SW 1271 (cell line): ENCODE measurements at places on chromosomes 12 and 14.

- peak; percentile 20 for DNase-seq
Measured at GRCh38 chr12:18250313-18250916, 10.9 kb upstream of the PIK3C2G start.

DNA sequence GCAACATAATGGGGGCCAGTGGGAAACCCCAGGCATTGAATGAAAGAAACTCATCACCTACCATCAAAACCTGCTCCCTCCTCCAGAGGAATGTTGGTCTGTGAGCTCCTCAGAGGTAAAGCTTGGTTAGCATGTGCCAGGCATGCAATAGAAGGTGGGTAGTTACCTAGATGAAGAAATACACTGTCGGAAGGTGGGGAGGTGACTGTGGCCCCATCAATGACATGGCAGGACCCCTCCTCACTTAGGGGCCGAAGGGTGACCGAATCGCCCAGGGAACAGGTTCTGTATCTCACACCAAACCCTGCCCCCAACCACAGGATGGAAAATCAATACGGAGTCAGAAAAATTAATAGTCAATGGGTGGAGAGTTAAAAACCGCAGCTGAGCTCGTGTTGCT lies 135.6 kb downstream of the BCL11B start:
- DNase-seq, result no peak

GRCh38 chr12:67634303-67634761 lies 14.2 kb upstream of the DYRK2 start:
- no peak for DNase-seq

- DNase-seq, result no peak
Measured at GRCh38 chr14:89249065-89249695, 167.9 kb downstream of the FOXN3 start.

DNA sequence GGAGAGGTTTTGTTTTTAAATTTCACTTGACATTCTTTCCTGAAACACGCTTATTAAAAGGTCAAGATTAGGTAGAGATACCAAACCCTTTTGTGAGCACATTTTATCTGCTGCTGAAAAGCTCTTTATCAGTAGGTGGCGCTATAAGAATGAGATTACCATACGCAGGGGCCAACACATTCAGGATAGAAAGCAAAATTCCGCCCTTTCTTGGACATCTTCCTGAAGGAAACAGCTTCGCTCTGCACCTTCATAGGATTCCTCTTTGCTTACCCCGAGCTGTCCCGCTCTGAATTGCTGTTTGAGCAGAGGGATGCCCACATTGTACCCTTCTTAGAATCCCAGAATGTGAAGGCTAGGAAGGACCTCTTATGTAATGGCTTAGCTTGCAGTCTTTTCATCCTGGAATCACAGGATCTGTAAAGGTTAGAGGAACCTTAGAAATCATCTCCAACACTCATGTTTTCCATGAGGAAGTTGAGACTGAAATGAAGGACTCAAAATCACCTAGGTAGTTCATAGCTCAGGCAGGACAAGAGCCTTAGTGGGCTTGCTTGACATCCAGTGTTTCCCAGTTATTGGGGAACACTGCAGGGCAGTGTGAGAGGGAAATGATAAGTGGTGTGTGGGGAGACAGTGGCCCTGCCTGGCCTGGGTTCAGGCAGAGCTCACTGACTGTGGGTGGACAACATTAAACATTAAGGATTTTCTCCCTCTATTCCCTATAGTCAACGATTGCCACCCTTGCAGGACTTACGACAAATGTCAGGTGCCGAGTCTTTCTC lies 38.7 kb upstream of the CRY1 start:
- DNase-seq, result peak; percentile 56

DNA sequence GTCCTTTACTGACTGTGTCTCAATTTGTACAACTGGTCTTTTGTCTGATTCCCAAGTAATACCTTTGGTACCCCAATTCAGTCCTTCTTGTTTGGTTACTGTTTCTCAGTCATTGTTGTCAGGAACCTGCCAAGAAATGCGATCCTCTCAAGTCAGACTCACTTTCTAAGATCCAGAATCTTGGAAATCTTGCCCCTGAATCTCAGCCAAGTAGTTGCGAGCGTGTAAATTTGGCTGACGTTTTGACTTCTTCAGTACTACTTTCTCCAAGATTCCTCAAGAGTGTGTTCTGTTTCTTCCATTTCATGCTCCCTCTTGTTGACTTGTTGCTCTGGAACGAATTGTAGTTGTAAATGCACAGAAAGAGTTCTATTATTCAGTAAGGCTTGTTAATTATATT lies 114.0 kb downstream of the MSRB3 start:
- no peak for DNase-seq

DNA sequence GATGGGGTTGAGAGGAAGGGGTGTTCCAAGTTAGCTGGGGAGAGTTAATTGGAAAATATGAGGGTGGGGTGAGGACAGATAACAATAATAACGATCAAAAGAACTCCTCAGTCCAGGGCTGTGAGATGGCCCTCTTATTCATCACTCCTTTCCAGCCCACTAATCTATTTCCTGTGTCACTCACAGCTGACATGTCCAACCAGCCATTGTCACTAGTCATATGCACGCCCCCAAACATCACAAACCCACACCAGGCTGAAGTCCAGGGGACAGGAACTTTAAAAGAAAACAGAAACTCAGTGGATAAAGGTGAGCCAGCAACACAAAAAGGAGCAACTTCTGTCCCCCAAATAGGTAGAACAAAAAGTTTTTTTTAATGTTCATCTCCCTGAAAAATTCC lies 911 bp downstream of the CALCOCO1 start:
- DNase-seq, result no peak

GRCh38 chr12:109137055-109137454 lies 20.7 kb downstream of the ACACB start:
- no peak for DNase-seq

DNA sequence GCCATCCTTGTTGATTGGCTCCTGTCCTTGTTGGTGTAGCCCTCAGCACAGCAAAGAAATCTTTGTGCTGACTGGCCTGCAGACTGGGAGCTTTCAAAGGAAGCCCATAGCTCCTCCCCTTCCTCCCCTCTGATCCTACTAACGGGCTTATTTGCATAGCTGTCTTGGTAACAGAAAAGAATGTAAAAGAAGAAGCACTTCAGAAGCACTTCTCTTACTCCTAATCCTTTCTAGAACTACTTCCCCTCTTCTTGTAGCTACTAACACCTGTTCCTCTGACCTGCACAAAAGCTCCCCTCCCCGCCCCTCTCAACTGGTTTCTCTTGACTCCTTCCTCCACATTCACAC lies 14.3 kb upstream of the RIC8B start:
- DNase-seq, result no peak

DNA sequence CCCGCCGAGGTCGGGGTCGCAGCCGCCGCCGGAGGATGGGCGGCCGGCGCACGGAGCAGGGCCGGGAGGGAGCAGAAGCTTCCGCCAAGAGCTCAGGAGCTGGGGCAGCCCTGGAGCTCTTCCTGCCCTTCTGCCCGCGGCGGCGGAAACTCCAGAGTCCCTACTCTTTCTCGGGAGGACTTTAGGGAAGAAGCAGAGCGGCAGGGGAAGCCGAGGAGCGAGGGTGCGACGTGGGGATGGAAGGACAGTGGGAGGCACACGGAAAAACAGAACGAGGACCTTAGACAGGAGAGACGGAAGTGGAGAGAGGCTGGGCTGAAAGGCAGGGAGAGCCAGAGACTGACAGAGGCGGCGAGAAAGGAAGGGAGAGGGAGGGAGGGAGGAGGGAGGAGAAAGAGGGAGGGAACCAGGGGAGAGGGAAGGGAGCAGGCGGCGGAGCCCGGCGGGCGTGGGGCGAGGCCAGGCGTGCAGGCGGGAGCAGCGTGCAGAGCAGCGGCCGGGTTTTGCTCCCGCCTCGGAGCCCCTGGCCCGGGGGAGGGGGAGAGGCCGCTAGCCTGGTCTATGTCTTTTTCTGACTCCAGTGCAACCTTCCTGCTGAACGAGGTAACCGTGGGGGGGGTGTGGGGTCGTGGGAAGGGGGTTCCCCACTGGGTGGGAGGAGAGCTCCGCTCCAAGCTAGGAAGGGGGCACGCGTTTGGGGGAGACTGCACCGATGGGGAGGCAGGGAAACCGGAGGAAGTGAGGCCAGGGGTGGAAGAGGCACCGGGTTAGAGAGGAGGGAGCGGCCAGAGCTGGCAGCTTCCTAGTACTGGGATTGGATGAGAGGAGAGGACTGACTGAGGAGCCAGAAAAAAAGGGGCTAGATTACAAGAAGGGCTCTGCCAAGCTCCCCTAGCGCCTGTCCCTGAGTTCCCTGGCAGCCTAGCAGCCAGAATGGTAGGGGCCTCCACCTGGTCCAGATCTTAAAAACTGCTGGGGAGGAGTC lies 2.9 kb upstream of the CACNB3 start:
- DNase-seq, result peak; percentile 83

GRCh38 chr14:64705381-64706118 lies 1.3 kb downstream of the PLEKHG3 start:
- no peak for DNase-seq

GRCh38 chr14:72850360-72850759 lies 43.5 kb downstream of the DPF3 start:
- DNase-seq, result no peak

DNA sequence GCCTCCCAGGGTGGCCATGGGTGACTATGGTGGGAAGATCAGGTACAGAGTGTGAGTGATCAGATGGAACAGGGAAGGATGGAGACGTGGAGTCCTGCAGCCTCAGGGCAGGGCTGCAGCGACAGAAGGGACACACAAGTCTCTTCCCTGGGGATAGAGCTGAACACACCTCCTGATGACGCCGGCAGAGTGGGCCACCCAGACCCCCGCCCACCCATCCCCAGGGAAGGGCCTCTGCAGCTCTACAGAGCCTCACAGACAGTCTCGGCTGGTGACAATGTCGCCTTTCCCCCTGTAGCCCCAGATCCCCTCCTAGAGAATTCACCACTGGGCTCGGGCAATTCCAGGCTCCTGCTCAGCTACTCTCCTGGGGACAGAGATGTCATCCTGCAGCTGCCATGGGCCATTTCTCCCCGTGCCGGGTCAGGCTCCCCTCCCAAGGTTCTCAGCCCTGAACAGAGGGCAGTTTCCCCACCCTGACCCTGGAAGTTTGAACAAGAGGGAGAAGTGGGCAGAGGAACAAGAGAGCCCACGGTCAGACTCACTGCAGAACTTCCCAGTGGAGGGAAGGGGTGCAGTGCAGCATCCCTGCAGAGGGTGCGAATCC lies 115.7 kb downstream of the NCOR2 start:
- DNase-seq, result no peak

- DNase-seq, result peak; percentile 47
Measured at GRCh38 chr12:94994312-94994711, 9.2 kb downstream of the NDUFA12 start.

- no peak for DNase-seq
Measured at GRCh38 chr14:74936731-74937130, 13.7 kb upstream of the RPS6KL1 start.

- no peak for DNase-seq
Measured at GRCh38 chr12:105083031-105083430, 1.2 kb downstream of the ALDH1L2 start.
